ENCODE measurements at places on chromosomes 11 and 22.
A peak's percentile ranks its signal among the peaks of the same experiment; 100 is the strongest.

DNA sequence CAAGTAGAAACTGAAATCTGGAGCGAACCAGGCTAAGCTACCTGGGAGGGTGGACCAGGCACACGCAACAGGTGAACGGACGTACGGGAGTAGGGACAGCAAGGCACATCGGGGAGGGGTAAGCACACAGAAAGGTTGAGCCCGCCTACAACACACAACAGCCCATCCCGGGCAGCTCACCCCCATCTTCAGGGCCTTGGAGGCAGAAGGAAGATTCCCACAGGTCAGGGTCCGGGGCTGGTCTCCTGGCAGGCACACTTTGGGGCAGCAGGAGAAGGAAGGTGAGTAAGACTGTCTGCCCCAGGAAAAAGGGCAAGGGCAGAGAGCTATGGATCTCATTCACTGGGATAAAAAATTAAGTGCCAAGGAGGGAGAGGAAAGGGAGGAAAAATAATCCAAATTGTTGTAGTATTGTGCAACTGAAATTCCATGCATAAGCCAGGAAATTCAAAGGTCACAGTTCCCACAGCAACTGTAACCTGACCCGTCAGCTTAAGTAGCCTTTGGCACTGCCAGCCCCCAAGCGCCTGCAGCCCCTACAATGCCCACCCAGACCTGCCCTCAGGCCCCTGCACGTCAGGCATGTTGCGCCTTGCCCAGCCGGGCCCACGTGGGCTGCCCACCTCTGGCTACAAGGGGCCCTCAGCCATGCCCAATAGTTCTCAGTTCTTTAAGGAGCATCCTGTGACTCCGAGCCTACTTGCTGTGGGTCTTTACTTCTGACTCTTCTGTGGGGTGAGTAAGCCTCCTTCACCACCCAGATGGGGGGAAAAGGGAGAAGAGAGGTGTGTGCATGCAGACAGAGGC, 51.8 kb downstream of the MICAL3 start:
- DNase-seq = peak; percentile 33

DNA sequence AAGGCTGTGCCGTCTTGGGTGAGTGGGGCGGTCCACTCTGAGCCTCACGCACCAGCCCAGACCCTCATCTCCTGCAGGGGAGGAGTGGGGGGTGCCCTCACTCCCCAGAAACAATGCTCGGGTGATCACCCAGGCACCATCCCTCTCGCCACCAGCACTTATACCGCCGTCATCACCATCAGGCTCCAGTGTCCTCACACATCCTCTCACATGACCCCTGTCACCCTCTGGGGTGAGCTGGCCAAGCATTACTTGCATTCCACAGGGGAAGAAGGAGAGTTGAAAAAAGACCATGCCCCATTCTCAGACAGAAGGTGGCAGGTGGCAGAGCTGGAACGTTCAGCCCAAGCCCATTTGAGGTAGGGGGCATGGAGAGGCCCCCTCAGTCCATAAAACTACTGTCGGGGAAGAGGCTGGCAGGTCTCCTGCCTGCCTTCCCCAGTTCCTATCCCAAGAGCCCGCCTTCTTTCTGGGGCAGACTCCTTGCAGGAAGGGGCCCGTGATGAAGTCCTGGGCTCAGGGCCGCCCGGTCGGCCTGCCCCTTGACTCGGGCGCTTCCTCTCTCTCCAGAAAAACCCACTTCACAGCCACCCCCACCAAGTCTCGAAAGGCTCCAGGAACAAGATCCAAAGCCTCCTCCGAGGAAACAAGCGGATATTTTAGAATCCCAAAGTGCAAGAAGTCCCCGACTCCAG, 153.3 kb downstream of the DSCAML1 start:
- no peak for DNase-seq

DNA sequence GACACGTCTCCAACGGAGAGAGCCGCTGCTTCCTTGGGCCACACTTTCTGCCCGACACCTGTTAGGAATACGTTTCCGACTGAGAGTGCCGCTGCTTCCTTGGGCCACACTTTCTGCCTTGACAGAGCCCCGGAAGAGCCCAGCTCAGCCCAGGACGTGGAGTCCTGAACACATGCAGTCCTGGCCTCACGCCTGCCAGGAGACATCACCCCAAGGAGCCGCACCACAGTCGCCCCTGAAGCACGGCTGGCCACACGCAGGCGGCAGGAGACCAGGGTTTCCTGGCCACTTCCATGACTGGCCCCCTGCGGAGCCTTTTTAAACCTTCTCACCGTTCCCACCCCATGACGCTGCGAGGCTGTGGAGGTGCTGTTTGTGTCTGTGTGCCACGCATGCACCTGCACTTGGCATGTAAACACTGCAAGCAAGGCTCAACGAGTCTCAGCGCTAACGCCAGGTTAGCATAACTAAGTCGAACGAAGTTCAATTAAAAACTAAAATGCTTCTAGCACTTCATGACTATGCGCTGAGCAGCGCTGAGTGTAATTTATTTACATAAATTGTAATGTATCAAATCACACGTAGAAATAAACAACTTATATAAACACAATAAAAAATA, 8.8 kb downstream of the TOLLIP start:
- no peak for DNase-seq

DNA sequence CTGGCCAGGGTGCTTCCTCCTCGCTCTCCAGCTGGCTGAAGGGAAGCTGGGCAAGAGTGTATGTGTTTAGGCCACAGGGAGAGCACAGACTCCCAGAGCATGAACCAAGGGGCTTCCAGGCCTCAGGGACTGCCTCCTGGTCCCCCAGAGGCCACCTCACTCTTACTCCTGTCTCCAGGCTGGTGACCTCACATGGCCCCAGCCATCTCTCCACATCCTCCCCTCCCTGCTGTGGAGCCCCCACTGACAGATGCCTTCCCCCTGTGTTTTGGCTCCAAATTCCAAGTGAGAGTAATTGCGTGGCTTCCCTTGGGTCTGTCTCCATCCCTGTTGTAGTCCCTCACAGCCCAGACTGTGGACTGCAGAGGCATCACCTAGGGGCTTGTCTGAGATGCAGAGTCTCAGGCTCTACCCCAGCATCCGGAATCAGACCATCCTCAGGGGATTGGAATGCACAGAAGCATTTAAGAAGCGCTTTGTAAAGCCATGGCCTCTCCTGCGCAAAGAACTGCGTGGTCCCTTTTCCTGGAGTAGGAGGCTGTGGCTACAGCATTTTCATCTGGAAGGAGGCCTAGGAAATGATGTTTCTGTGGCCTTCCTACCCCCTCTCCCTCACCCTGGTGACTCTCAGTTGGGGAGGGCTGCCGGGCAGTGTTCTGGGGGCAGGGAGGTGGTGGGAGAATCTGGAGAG, 91.1 kb downstream of the ATXN10 start:
- no peak for DNase-seq

DNA sequence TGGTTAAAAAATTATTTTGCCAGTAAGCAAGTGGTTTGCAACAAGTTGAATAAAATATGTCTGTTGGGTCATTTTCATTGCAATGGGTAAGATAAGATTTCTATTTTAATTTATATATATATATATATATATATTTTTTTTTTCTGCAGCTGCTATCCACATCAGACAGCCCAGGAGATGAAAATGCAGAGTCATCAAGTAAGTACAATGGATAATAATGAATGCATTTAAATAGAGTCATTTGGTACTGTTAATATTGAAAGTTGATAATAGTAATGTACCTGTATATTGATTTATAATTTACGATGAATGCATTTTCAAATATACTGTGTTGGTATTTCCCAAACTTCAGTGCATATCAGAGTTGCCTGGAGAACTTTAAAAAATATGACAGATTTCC, 11.5 kb downstream of the BIRC3 start:
- no peak for DNase-seq

- no peak for DNase-seq
Observed at GRCh38 chr11:75306529-75306928, 44.9 kb downstream of the ARRB1 start.

- DNase-seq = no peak
Observed at GRCh38 chr11:94150056-94150455, 21.4 kb downstream of the PANX1 start.

GRCh38 chr11:66189031-66189745, 79.3 kb upstream of the RAB1B start:
- no peak for DNase-seq

GRCh38 chr11:65584723-65585171, 8.9 kb downstream of the EHBP1L1 start:
- no peak for DNase-seq

DNA sequence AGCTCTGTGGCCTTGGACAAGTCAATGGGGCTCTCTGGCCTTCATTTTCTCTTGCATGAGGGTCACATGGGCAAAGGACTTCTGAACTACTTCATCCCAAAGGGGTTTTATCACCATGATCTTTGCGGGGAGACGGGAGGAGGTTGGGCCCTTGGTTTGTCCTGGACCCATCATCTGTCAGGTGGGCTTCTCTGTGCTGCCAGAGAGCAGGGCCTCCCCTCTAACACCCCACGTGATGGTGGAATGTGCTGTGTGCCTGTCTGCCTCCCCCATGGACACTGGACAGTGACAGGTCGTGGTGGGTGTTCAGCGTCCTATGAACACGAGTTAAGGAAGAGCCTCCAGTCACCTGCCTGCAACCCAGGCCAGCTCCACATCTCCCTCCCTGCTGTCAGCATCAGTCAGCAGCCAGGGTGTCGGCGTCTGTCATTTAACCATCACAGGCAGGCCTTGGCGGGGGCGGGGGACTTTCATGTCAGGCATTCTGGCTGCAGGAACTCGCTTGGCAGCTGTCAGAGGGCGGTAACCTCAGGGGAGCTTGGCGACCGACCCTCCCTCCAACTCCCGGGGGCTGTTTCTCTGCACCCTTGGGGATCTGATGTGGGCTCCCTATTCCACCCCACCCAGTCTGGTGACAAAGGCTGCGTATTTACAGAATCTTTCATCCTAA, 2.6 kb upstream of the SUN2 start:
- no peak for DNase-seq

GRCh38 chr22:23458663-23459541, 121.2 kb downstream of the IGLL1 start:
- DNase-seq = no peak
